LHCN-M2 (cell line): ENCODE measurements at places on chromosomes 1 and 21. TPM values are rescaled to one million over a fixed set of nuclear protein-coding genes. Genes with fewer than 3 reads are reported as not detected.

The FMO5 gene
- 0.38 and 2.1 TPM in 2 replicates for total RNA-seq

The JAM2 gene
- total RNA-seq, result 5.6 and 6.0 TPM in 2 replicates

The S1PR1 gene
- total RNA-seq, result 1.3 and 2.4 TPM in 2 replicates

The PCP4L1 gene
- total RNA-seq, result 0.17 TPM in 1 of 2 replicates, not detected in the other

The CLCA4 gene
- not detected in 2 replicates for total RNA-seq

The CD1E gene
- total RNA-seq, result not detected in 2 replicates

The CRNN gene
- total RNA-seq, result not detected in 2 replicates

The SLC25A34 gene
- total RNA-seq, result 0.19 and 0.40 TPM in 2 replicates

The PAQR7 gene
- total RNA-seq, result 8.5 and 9.6 TPM in 2 replicates

The PCAT6 gene
- 0.96 TPM in 1 of 2 replicates, not detected in the other for total RNA-seq

The LENEP gene
- total RNA-seq, result not detected in 2 replicates

The CD101 gene
- total RNA-seq, result 0.40 and 0.83 TPM in 2 replicates

The KAZN gene
- total RNA-seq, result 5.1 and 7.7 TPM in 2 replicates

The KCNA3 gene
- total RNA-seq, result not detected in 2 replicates

DNA sequence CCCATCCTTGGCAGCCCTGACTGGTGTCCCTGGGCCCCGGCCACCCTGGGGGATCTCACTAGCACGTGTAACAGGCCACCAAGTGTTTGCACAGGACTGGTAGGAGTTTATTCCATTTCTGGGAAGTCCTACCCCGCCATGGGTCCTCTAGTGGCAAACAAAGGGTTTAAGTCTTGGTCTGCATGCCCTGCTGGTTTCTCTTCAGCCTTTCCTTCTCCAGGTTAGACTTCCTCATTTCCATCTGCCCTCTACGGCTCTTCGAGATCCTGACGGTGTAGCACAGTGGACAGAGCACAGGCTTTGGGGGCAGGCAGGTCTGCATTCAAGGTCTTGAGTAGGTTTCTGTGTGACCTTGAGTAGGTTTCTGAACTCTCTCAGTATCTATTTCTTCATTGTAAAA is 2.8 kb downstream of the AGTRAP start:
- no peak for DNase-seq

DNA sequence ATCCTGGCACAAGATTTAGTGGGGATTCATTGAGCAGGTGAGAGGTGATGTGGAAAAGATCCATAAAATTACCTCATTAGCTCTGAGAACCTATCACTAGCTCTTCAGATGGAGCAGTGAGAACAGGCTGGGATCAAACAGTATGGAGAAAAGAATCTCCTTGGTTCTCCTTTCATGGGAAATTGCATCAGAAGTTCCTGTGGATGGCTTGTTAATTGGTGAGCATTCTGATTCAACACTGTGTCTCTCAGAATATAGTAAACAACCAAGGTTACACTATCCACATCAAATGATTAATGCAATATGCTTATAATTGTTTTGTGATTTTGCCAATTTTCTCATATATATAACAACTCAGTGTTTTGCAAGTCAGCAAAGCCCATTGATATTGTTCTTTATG is 8.3 kb upstream of the CD55 start:
- no peak for DNase-seq

GRCh38 chr1:4745560-4745959 is 91.2 kb downstream of the AJAP1 start:
- no peak for DNase-seq

DNA sequence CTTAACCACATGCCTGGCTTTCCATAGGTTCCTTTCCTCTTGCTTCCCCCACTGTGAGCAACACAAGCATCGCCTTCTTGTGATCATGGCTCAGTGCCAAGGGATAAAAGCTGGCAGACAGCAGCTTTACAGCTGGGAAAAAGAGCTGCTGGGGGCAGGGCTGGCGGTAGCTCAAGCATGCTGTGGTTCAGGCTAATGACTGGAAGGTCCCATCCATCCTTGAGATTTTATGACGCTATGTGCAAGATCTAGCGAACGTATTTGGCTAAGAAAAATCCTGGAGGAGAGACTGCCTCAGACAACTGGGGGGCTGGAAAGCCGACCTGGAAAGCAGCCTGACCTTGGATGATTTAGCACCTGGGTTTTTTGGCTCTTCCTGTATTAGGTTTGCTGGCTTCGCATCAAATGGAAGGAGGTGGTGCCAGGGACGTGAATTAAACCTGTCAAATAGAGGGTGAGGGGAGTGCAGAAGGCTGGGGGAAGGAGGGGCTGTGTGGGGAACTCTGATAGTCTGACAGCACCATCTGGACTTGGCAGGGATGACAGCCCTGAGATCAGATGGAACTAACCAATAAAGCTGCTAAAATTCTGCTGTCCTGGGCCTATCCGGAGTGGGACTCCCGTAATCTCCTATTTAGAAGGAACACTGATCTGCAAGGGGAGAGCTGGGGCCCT is 34.8 kb downstream of the ZMYND12 start:
- DNase-seq, result peak; percentile 49

GRCh38 chr1:244757091-244757939 is 78.1 kb upstream of the COX20 start:
- DNase-seq, result peak; percentile 87

- DNase-seq, result peak; percentile 41
These were observed 37.2 kb upstream of the NPL start for GRCh38 chr1:182752077-182752988.

DNA sequence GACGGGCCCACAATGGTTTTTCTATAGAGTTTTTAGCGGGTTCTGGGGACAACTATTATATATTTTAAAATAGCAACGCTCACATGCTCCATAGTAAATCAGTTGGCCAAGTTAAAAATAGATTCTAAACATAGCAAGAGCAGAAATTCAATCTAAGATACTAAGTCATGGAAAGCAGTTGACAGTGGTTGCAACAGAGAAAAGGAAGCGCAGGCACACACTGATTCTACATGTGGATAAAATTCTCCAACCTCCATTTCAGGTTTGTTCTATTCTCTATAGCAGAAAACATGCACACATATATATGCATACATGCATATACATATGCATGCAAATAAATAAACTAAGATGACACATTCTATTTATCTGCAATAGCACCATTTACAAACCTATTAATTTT is 89.6 kb upstream of the HNRNPU start:
- DNase-seq, result no peak

GRCh38 chr1:101474039-101474665 is 237.3 kb downstream of the S1PR1 start:
- DNase-seq, result no peak

DNA sequence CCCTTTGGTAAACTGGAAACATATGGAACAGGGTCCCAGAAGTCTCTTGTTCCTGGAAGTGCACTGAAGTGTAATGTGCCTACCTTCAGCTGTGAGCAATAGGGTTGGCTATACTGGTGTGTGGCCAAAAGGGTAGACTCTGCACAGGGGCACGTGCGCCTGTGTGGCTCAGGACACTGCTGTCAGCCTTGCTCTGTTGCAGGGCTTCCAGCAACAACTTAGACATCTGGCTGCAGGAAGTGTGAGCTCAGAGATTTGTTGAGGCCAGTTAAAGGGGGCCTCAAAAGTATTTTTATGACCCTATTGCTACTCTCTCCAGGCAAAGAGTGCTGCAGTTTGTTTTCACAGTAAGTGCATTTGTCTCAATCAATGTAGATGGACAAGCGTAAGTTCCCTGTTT is 7.5 kb downstream of the CTPS1 start:
- DNase-seq, result no peak

DNA sequence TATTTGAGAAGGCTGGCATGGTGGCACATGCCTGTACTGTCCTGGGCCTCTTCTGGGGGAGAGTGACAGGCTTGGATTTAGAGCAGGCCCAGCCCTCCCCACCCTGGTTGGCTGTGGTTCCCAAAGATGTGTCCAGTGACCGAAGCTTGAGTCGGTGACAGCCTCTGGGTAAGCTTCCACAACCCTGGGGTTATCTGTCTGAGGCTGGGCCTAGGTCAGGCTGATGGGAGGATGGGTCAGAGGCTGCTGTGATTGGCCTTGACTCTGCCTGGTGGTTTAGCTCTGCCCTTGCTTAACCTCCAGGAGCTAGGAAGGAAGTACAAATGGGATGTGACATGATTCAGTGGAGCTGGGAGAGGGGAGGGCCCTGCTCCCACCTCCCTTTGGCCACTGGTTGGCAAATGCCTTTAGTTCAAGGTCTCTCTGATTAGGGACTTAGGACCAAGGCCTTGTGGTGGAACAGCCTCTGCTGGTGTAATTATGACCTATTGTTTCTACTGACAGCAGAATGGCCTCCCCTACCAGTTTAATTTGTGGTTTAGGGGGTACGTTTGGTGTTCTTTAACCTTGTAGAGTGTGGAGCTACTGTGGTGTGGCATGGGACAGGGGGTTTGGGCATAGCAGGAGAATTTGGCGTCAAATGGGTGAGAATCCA is 16.6 kb downstream of the NUDC start:
- DNase-seq, result no peak

GRCh38 chr1:13812456-13813397 is 112.7 kb downstream of the PRDM2 start:
- no peak for DNase-seq

DNA sequence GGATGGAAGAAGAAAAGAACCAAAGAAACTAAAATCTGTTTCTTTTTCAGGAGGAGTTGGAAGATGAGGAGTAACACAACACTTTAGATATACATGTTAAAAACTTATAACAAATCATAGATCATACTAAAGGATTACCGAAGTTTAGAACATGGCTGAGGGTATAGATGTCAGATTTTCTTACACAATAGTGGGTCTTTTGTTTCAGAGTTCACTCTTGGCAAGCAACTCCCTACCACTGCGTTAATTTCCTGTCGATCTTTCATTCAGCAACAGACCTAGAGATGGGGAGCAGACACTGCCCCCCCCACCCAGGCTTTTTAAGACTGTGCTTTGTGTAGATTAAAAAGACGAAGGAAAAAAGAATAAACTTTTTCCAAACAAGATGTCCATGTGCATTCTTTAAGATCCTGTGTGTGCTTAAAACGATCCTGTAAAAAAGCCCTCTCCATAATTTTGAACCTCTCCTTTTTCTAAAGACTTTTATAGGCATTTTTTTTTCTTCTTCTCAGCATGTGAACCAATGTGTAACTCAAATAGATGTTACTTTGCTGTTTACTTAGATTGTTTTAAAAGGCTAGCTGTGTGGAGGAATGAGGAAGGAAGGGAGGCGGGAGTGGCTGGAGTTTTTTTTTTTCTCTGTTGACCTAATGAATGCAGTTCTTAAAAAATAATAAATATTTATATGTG is 50.4 kb downstream of the NFIA start:
- no peak for DNase-seq

DNA sequence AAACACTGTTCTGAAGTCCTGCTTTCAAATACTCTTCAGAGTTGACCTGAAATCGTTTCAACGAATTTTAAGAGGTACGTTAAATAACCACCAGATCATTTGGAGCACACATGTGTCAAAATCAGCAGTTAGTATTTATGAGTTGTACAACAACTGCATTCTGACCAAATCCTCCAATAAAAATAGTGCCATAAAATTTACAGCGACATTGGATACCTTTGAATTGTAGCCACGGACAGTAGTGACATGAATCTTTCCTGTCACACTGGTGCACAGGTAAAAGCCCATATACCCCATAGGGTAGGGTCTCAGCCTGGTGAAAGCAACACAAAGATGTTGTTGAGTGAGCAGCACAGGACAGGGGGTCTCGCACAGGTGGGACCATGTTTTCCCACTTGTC is 121.5 kb downstream of the CLIC6 start:
- DNase-seq, result no peak

GRCh38 chr1:66090859-66091457 is 298.3 kb downstream of the PDE4B start:
- DNase-seq, result peak; percentile 45

DNA sequence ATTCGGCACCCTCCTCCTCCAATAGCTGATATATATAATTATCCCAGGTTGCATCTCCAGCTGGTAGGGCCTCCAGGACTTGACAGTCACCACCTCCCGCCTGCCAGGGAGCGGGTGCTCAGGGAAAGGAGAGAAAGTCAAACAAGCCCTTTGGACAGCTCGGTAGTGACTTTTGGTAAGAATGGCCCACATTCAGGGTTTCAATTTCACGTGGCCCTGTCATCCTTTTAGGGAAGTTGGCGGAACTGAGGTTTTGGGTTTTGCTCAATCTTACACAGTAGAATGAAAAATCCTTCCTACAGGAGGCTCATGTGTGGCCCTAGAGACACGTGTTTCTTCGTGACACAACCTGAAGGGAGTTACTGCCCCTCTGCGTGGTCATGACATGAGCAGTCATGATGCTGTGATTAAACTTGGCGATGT is 44.2 kb downstream of the CAPN8 start:
- DNase-seq, result no peak

DNA sequence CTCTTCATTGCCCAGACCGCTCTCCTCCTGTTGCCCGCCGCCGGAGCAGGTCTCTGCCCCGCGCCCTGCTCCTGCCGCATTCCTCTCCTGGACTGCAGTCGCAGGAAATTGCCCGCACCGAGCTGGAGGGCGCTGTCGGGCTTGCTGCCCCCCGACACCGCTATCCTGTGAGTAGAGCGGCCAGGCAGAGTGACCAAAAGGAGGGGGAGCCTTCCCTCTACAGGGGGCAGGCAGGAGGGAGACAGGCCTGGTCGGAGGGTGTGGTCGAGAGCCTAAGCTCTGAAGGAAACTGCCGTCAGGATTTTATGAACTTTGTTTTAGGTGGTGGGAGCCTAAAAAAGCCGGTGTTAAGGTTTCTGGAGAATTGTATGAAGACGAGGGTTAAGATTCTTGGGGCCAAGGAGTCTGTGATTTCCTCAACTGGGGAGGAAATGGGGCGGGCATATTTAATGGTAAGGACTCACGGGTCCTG is 517 bp downstream of the LRIG2 start:
- peak; percentile 62 for DNase-seq

DNA sequence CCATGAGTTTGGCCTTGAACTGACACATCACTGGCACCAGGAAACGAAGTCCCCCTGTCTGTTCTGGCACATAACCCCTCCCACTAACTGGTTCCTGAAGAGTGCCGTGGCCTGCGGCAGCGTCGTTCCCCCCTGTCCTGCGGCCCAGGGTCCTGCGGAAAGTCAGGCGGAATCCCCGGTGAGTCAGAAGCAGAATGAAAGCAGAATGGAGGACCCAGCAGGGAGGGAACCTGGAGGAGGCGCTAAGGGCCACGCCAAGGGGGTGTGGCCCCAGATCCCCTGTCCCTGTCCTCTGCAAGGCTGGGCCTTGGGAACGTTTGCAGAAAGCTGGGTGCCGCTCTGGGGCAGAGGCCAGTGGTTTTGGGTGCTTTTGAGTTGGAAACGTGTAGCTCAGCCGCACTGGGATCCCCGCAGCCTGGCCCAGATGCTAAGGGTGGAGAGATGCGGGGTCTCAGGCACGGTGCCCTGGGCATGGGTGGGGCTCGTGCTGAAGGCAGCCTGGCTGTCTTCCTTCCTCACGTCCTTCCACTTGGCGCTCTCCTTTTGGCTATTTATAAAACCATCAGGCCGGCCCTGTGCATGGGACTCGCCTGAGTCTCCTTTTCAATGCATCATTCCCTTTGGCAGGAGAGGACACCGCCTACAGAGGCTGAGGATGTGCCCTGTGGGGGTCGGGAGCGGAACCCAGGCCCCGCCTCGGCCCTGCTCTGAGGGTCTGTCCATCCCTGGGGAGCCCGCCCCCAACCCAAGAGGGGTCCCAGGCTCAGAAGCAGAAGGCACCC is 36.2 kb downstream of the TP73 start:
- no peak for DNase-seq

- DNase-seq, result no peak
These were observed 217.5 kb downstream of the LRRC40 start for GRCh38 chr1:69987881-69988280.
